Left ventricle myocardium superior (tissue), 1 donor: ENCODE measurements at places on chromosomes 12 and 14. TPM values are rescaled to one million over a fixed set of nuclear protein-coding genes. Genes with fewer than 3 reads are reported as not detected.

Gene CLEC7A
- 2.8 TPM for total RNA-seq

Gene ISM2
- total RNA-seq = 0.25 TPM

Gene BEST3
- total RNA-seq = 0.55 TPM

Gene KLHDC1
- total RNA-seq = 6.0 TPM

- no peak for DNase-seq
These were observed 300.7 kb downstream of the ETNK1 start for GRCh38 chr12:22925623-22926022.

GRCh38 chr14:50560931-50561285 lies 963 bp downstream of the ATL1 start:
- DNase-seq = peak; percentile 91

DNA sequence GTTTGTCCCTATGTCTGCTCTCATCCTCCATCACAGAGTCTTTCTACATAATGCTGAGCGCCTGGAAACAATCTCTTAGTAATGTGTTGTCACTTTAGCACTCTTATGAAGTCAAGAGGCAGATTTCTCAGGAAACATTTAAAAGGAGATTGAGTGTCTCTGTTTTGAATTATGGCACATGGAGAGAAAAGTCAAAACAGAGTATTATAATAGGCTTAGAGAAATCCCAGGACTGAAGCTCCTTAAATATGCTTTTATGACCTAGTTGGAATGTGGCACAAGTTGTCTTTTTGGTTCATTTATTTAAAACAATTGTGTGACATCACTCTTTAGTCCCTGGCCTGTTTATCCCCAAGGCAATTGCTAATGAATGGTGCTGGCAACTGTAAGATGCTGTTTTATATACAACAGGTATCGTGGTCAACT lies 117.8 kb upstream of the HIF1A start:
- DNase-seq = no peak

DNA sequence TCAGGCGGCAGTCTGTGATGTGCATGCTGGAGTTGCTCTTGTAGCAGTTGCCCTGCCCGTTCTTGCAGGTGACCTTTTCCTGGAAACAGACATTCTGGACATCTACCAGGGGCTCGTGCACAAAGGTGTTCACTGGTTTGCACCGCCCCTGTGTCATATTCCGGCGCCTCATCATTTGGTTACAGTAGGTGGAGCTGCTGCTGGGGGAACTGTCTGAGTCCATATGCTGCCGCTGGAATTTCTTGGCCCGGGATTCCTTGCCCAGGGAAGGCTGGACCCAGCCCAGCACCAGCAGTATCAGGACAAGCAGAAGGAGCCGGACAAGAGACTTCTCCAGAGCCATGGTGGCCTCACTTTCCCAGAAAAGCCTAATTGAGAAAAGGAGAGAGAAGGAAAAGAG lies 918 bp downstream of the RNASE1 start:
- peak; percentile 63 for DNase-seq
